ENCODE measurements at places on chromosomes 12 and 14.

- no peak for DNase-seq
Measured at GRCh38 chr12:29032446-29032845, 116.6 kb upstream of the FAR2 start.

DNA sequence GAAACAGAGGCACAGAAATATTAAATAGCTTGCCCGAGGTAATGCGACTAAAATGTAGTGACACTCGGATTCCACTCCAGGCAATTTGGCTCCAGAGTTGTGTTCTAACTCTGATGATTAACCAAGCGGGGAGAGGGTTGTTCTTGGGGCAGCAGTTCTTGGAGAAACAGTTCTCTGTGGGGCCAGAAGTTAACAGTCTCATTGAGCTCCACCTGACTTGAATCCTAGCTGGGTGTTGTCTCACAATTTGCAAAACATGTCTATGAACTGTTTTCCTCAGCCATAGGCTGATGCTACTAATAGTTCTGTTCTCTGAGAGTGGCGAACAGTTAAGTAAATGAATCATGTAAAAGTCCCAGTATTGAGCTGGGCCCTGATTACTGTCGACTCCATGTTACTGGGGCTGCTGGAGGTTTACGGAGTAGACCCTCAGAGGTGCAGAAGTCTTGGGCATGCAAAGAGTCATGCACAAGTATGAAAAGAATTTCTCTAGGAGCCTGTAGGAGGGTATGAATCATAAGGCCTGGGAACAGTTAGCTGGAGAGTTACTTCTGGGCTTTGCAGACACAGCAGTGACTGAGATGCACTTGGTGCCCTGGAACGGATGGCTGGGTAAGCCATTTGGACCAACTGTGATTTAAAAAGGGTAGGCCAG, 15.4 kb upstream of the NIN start:
- no peak for DNase-seq

GRCh38 chr14:105938055-105938863, 411.9 kb downstream of the TMEM121 start:
- no peak for DNase-seq

DNA sequence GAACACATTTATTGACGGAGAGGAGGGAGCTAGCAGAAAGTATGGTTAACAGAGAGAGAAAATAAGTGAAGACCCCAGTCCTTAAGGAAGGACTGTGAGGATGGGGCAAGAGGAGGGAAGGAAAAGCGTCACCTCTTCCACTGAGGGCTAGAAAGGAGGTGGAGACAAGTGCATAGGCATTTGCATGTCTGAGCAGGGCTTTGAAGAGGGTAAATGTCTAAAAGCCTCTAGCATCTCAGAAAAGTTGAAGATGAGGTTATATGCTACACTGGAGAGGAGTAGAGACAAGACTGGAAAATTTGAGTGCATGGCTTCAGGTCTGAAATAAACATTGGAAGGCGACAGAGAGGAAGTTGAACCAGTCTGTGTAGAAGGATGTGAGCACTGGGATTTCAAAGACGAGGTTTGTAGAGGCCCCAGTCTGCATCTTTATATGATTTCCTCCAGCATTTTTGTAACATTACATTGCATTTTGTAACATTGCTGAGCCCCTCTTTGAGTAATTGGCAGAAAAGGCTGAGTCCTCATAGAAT, 98.5 kb upstream of the IFNG-AS1 start:
- DNase-seq, result no peak

GRCh38 chr12:46675736-46676135, 150.1 kb downstream of the SLC38A4 start:
- peak; percentile 32 for DNase-seq

GRCh38 chr14:68401317-68401716, 391.6 kb downstream of the ZFP36L1 start:
- no peak for DNase-seq

DNA sequence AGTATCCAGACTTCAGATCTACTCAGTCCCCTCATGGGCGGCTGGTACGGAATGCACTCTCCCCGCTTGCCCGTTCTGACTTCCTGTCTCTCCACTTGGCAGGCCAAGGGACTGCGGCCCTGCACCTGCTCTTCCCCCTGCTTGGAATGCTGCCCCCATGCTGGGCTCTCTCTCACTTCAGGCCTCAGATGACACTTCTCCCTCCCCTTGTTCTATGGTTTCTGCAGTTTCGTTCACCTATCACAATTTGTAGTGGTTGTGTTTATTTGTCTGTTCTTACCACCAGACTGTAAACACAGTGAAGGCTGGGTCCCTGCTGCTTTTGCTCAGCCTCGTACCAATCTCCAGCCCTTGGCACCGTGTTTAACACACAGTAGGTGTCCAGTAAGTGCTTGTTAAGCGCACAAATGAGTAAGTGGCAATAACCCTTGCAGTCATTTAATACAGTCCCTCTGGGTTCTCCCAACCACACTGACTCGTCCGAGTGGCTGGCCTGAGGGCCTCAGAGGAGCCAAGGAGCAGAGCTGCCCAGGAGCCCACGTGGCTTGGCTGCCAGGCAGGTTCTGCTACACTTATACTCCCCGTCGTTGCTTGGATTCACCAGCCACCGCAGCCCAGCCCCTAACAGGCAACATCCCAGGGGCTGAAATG, 11.8 kb downstream of the SLC6A12 start:
- no peak for DNase-seq

- no peak for DNase-seq
Measured at GRCh38 chr14:102695167-102695555, 82.1 kb upstream of the TRAF3 start.

GRCh38 chr12:93404961-93405849, 27.5 kb downstream of the NUDT4 start:
- no peak for DNase-seq

DNA sequence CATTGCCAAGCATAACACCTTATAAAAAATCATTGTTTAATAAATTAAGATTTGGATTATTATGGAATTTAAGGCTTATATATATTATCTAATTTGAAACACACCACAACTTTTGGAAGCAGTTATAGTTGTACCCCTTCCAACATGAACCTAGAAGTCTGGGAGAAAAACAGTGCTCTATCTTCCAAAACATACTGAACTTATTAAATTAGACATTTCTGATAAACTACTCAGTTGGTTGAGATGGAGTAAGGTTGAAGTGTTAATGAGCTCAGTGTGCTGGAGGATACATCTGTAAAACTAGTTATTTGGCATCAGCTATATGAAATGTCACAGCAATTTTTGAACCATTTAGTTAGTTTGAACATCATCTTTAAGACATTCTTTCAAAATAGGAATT, 227.4 kb downstream of the ALX1 start:
- DNase-seq, result no peak

GRCh38 chr14:104158827-104159798, 20.7 kb downstream of the KIF26A start:
- no peak for DNase-seq

DNA sequence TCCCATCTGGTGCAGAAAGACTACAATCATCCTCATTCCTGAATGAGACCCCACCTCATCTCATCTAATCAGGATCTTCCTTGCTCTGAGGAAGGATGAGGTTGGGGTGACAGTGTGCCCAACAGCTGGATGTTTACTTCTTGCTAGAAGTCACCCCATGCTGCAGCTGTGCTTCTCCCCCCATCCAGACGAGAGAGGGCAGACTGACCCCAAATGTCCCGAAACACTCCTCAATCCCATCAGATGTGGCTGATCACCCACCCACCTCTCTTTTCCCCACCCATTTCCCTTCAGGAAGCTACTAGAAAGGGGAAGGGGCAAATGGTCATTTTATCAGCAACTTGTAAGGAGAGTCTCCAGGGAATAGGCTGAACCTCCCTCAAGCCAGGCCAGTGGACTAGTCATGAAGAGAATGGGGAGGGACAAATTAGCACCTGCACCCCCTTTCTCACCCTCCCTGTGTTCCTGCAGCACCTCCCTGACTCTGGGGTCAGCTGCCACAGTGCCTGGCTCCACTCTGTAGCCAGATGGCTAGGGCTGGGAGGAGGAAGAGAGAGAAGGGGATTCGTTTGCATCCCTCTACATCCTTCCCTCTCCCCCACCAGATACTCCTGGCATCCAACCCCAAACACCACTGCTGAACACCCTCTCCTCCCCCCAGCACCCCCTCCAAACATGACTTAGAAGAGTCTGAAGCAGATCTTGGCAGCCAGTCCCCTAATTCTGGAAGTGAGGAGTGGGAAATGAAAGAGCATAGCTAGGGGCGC, 2.8 kb upstream of the BAZ2A start:
- no peak for DNase-seq

- DNase-seq, result no peak
Measured at GRCh38 chr14:59022144-59022543, 166.3 kb upstream of the DAAM1 start.

- no peak for DNase-seq
Measured at GRCh38 chr14:56170877-56171422, 52.7 kb downstream of the PELI2 start.

All from CD4-positive, alpha-beta T cell treated with Interleukin-21 for 1 hour (primary cell).